Activated T-cell treated with anti-CD3 and anti-CD28 coated beads for 1 hour (primary cell): ENCODE measurements at places on chromosomes 11 and 22.

DNA sequence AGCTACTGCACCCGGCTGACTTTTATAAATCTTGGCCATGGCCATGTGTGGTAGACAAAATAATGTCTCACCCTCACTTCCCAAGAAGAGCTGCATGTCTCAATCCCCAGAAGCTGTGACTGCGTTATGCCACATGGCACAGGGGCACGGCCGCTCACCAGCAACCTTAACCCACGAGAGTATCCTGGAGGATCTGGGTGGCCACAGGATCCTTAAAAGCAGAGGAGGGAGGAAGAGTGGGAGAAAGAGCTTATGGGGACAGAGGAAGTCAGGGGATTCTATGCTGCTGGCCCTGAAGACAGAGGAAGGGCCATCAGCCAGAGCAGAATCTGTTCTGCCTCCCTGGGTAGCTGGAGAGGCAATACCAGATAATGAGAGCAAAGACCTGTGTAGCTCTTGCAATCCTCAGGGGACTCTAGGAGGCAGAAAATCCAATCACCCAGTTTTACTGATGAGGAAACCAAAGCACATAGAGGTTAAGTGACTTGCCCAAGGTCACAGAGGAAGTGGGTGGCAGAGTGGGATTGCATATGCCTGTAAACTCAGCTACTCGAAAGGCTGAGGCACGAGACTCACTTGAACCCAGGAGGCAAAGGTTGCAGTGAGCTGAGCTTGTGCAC lies 55.3 kb downstream of the CELSR1 start:
- DNase-seq, result no peak

DNA sequence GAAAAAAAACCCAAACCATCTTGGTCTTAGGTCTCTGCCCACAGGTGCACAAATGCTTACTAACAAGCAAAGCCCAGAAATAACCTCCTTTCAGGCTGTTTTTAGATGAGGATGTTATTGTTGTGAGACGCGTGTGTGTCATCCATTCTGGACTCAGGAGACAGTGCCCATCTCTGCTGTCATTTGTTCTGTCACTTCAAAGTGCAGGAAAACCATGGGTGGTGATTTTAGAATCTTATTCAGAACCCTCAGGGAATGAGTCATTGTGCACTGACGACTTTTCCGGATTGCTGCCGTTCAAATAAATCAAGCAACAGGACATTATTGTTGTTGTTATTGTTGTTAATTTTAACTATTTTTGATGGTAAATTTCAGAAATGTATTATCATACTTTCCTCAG lies 110.3 kb downstream of the LRRC32 start:
- DNase-seq, result no peak

GRCh38 chr11:120054753-120055045 lies 83.2 kb downstream of the TRIM29 start:
- DNase-seq, result no peak

DNA sequence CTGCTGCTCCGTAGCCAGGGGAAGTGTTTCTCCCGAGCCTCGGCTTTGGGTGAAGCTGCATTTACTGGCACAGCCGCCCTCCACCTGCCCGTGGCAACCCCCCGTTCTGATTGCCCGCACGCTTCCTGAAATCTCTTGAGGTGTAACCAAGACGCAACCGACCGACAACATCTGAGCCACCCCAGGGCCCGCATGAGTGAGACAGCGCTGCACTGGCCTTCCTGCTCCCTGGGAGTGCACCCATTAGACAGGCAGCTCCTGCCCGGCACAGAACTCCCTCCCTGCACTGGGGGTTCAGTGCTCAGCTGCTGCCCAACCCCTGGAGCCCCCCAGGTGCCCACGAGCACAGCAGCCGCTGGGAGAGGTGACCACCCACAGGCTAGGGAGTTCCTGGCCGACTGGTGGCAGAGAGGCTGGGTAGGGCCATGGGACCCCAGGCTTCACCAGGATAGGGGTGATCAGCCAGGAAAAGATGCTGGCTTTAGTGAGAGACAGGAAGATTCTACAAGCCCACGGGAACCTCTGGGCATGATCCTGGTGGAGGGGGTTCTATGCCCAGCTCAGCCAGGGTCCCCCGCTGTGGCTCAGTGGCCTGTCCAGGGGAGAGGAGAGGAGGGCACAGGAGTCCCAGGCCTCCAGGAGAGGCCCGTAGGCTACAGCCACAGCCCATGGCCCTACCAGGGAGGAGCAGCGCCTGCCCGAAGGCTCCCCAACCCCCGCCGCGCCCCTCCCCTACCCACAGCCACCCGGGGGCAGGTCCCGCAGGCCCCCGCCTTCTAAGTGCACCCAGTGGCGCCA lies 14.6 kb downstream of the PLXNB2 start:
- no peak for DNase-seq

- DNase-seq, result no peak
Measured at GRCh38 chr11:2849994-2850770, 35.4 kb downstream of the CDKN1C start.

GRCh38 chr22:37803639-37804351 lies 3.9 kb upstream of the GCAT start:
- no peak for DNase-seq

- no peak for DNase-seq
Measured at GRCh38 chr22:48085901-48086645, 1323.6 kb downstream of the TBC1D22A start.

DNA sequence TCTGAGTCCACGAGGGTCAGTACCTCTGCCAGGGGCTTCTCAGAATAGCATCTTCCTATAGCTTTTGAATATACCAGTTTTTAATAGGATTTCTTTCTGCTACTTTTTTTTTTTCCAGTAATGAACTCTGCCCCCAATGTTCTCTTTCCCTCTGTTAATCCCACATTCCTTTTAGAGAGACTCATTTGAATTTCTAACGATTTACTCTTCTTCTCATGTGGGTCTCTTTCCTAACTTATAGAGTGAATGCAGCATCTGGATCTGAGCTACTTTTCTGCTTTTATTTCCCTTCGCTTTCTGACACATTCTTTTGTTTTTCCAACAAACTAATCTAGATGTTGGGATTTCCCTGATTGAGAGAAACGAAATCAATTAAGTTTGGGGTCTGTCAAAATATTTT lies 71.4 kb downstream of the INSC start:
- no peak for DNase-seq

DNA sequence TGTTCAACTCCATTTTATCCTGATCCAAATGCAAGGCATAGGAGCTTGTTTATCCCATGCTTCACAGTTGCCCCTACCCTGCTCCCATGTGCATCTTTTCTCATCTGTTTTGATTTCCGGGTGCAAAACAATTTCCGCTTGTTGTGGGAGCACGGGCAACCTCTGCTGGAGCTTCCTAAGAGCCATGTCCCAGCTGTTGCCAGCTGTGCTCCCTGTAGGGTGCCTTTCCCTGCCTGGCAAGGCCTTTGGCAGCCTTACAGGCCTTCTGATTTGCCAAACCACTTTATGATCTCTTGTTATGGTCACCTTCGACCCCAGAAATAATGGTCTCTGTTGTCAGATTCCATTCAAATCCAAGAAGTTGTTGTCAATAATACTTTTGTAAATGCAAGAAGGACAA lies 1038.5 kb downstream of the OPCML start:
- DNase-seq, result no peak

GRCh38 chr22:33076343-33076742 lies 18.2 kb upstream of the SYN3 start:
- DNase-seq, result no peak

GRCh38 chr11:4607096-4607495 lies 935 bp downstream of the TRIM68 start:
- DNase-seq, result no peak
